ENCODE measurements at places on chromosomes 12 and 14.

- no peak for DNase-seq
These were observed 317.6 kb downstream of the ACSS3 start for GRCh38 chr12:81395431-81395830.

GRCh38 chr14:60106339-60106738 lies 14.6 kb downstream of the PCNX4 start:
- no peak for DNase-seq

- DNase-seq: no peak
These were observed 217.1 kb upstream of the BTG1 start for GRCh38 chr12:92362785-92363184.

DNA sequence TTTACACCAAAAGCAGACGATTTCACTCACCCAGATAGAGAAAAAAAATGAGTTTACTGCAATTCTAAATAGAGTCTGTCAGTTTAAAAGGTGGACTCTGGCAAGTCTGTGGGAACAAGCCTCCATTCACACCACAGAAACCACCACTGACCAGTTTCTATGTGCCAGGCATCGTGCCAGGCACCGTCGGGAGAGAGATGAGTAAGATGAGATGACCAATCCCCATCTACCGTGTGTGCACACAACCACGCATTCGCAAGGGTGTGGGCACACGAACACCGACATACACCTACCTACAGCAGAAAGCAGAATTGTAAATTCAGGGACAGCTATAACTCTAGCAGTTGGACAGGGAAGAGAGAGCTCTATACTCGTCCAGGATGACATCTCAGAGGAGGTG lies 58.3 kb downstream of the PRIMA1 start:
- no peak for DNase-seq

DNA sequence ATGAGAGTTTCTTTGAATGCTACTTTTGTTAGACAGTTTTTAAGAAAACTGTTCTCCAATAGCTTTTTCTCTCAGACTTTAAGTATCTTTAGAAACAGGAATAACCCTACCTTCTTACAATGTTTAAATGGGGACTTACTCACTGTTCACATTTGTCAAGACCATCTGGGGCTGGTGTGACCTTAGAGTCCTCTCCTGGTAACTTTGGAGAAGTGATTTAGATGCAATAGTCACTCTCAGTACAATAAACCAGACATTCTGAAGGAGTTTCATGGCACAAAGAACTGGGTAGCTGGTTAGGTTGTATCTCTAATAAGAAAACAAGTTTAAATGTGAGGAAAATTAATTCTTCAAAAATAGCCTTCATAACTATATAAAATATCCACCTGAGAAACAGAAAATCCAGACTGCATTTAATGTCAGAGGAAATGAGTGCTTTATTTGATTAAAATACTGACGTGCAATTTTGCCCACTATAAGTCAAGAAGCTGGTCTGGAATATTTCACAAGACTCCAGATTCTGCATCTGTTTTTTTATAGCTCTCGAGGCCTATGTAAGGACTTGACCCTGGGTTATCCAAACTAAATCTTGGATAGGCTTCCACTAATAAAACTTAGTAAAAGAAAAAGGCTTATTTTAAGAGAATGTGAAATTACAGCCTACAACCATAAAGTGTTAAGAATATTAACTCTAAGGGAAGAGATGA lies 108.7 kb downstream of the PTGER2 start:
- DNase-seq: no peak
